ENCODE measurements at places on chromosomes 3 and 15. TPM values are rescaled to one million over a fixed set of nuclear protein-coding genes. Genes with fewer than 3 reads are reported as not detected.

- ATAC-seq, result no peak
Observed at GRCh38 chr15:24878153-24878552, 76.6 kb upstream of the SNRPN start.

DNA sequence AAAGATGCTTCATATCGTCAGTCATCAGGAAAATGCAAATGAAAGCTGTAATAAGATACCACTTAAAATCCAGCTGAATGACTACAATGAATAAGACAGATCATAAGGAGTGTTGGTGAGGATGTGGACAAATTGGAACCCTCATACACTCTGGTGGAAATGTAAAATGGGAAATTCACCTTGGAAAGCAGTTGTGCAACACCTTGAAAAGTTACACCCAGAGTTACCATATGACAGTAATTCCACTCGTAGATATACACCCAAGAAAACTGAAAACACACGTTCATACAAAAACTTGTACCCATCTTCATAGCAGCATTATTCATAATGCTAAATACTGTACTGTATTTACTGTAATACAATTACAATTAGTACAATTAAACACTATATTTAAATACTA, 2.3 kb downstream of the TTC23 start:
- no peak for ATAC-seq

DNA sequence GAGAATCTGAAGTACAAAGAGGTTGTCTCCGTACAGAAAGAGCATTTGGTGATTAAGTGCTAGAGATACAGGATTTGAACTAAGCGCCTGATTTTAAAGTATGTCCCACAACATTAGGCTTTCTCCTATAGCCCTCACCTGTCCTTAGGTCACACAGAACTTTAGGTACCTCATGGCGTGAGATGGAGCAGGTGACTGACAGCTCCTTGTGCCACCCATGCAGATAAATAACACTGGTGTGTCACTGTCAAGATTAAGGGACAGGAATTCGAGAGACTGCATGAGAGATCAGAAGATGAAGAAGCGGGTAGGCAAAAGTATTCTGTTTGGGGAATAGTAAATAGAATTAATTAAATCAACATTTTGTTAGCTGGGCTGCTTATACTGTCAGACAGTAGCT, 1.1 kb downstream of the BLM start:
- ATAC-seq, result no peak

DNA sequence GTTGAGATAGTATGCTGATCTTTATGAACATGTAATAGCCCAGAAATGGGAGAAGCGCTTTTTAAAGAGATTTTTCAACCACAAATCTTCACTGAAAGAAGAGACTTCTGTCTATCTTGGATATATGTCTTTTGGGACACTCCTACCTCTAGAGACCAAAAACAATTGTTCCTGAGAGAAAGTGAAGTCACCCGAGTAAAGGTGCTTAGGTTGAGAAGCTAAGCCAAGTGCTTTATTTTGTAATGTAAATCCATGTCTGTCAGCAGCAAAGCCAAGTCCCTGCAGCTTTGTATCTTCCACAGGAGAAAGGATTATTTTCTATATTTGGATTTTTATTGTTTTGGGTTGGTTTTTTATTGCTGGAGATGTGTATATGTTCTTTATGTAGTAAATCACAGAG, 32.1 kb upstream of the B3GALNT1 start:
- ATAC-seq, result no peak

DNA sequence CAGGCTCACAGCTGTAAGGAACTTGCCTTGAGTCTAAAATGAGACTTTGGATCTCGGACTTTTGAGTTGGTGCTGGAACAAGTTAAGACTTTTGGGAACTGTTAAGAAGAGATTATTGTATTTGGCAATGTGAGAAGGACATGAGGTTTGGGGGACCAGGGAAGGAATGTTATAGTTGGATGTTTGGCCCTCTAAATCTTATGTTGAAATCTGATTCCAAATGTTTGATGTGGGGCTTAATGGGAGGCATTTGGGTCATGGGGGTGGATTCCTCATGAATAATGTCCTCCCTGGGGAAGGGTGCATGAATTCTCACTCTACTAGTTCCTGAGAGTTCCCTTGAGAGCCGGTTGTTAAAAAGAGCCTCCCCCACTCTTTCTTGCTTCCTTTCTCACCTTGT, 18.5 kb upstream of the CHCHD6 start:
- no peak for ATAC-seq

DNA sequence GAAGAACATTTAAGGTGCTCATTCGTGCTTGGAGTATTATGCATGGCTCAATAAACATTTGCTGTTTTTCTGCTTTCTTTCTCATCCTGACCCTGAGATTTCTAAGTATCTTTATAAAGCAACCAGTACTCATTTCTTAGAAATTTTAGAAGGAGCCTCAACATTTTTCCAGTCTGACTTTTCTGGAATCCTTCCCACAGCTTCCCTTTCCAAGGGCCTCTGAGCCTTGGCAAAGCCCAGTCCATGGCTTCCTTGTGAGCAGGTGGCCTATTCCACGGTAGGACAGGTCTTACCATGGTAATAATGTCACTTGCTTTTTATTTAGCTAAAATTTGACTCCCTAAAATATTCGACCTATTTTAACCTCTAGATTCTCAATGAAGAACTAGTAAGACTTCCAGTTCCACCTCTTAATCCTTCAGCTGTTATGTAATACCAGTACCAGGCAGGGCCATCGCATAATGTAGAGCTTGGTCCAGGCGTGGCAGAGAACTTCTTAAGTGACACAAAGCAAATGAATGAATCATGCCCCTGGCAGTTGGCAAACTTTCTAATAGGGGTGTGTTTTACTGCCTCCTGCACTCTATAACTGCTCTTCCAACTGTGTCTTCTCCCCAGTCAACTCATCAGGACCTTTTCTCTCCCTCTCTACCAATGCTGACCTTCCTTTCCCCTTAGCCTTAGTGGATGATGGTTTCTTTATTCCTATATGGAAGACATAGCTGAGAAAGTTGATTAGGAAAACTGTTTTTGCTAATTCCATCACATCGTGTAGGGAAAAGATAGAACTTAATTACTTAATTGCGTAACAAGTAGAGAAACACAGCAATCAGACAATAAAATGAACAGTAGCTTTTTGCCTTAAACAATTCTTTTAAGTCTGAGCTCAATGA, 894 bp upstream of the TM4SF4 start:
- ATAC-seq, result no peak

GRCh38 chr15:92810418-92811138, 89.5 kb upstream of the CHD2 start:
- no peak for ATAC-seq

GRCh38 chr3:19105826-19106225, 42.5 kb upstream of the KCNH8 start:
- ATAC-seq, result no peak

- peak; percentile 71 for ATAC-seq
Observed at GRCh38 chr15:78979456-78980320, 34.8 kb upstream of the CTSH start.

DNA sequence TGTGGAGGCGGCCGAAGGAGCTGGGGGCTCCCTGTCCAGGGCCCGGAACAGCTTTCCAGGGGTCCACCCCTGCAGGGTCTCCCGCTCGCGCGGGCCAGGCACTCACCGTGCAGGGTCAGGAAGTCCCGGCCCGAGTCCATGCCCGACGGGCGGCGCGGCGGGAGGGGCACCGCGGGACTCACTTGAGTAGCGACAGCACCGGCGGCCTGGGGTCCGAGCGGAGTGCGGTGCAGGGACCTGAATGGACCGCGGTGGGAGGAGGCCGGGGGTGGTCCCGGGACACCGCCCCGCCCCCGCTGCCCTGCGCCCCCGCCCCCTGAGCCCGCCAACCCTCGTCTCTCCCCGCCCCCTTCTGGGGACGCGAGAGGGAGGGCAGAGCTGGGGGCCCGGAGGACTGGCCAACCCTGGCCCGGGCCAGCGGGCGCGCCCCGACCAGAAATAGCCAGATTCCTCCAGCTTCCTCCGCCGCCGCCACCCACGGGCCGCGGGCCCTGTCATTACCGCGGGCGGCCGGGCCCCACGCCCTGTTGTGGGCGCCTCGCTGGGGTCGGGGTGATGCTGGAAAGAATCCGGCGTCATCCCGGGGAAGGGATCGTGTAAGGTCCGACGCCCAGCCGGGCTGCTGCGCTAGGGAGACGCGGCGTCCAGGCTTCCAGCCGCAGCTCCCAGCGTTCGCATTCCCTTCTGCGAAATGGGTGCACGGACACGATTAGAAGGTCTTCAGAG, at the start of gene PLCD1:
TSS of gene PLCD1 (minus strand) at position 243 of the 726 bp plus-strand sequence. CDS start at position 140, 103 bp downstream.
- no peak for ATAC-seq

GRCh38 chr3:69090021-69090420, 5.3 kb downstream of the ARL6IP5 start:
- no peak for ATAC-seq

GRCh38 chr3:52032702-52033408, 23.5 kb downstream of the DUSP7 start:
- ATAC-seq, result no peak

GRCh38 chr3:154583086-154583634, 153.2 kb upstream of the GPR149 start:
- ATAC-seq, result no peak

DNA sequence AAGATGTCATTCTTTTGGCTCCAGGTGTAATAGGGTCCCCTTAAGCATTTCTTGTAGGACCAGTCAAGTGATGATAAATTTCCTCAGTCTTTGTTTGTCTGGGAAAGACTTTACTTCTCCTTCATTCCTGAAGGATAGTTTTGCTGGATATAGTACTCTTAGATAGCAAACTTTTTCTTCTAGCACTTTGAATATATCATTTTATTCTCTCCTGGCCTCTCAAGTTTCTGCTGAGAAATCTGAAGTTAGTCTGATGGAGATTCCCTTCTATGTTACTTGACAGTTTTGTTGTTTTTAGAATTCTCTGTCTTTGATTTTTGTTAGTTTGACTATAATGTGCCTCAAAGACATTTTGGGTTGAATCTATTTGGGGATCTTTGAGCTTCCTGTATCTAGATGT, 181.2 kb upstream of the HES1 start:
- ATAC-seq, result no peak

DNA sequence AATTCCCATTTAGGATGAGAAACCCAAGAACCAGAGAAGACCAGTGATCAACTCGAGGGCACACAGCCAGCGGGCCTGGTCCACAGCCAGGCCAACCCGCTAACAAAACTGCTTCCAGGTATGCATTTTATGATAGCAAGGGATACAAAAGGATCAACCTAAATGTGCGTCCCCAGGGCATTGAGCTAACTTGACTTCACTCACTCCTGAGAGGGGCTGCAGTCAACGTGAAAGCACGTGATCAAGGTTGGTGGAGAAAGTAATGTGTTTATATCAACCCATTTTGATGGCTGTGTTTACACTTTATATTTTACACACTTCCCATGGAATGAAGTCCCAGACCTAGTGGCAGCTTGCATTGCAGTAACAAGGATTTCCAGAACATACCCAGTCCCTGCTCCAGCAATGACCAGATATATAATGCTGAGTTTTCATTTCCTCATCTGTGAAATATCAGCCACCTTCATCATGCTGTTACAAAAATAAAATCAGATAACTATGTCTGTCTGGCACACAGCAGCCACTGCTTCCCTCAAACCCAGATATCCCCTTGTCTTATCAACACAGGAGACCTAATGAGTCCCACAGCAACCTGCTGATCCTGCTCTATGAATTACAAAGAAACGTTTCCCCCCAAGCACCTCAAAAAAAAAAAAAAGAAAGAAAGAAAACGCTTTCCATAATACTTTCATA, 2.0 kb downstream of the KLHL6 start:
- no peak for ATAC-seq

The PGBD4 gene
- 2.8 TPM for total RNA-seq

The KCNAB1 gene
- not detected for total RNA-seq

The KCNMB2 gene
- total RNA-seq, result not detected

The FEZF2 gene
- not detected for total RNA-seq

The FSIP1 gene
- total RNA-seq, result 0.32 TPM

The GNAT1 gene
- not detected for total RNA-seq

The RTP1 gene
- not detected for total RNA-seq

Data from activated T-helper 17 cell treated with anti-CD3 and anti-CD28 coated beads, Interleukin-2, amount 50 U/mL, for 72 hours (primary cell).